Upper lobe of right lung (tissue), 1 donor: ENCODE measurements at places on chromosomes 1 and 21. TPM values are rescaled to one million over a fixed set of nuclear protein-coding genes. Genes with fewer than 3 reads are reported as not detected.

The SZT2 gene
- total RNA-seq: 70.4 TPM

The S100A5 gene
- not detected for total RNA-seq

The CCDC30 gene
- 5.0 TPM for total RNA-seq

The SELE gene
- total RNA-seq: 1.5 TPM

The PLCH2 gene
- 2.4 TPM for total RNA-seq

The C8A gene
- not detected for total RNA-seq

The TSSK3 gene
- 2.5 TPM for total RNA-seq

DNA sequence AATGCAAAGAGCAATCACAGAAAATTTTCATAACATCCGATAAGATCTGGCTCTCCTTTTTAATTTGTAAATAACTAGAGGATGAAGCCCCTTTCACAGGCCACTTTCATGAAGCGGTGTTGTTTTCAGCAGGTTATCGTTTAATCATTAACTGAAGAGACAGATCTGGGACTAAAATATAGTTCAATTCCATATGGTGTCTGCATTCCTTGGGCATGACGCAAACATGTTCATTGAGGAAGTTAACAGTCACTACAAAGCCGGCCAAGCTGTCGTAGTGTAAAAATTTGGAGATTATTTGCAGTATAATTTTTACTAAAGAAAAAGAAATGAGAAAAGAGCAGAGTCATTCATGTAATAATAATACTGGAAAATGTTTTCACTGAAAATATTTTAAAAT lies 565.2 kb upstream of the ADAMTS5 start:
- H3K27ac ChIP-seq: no peak overlapping the region
- H3K4me1 ChIP-seq: no peaks in the 10 kb centered on the region
- no peaks in the 10 kb centered on the region for H3K36me3 ChIP-seq

DNA sequence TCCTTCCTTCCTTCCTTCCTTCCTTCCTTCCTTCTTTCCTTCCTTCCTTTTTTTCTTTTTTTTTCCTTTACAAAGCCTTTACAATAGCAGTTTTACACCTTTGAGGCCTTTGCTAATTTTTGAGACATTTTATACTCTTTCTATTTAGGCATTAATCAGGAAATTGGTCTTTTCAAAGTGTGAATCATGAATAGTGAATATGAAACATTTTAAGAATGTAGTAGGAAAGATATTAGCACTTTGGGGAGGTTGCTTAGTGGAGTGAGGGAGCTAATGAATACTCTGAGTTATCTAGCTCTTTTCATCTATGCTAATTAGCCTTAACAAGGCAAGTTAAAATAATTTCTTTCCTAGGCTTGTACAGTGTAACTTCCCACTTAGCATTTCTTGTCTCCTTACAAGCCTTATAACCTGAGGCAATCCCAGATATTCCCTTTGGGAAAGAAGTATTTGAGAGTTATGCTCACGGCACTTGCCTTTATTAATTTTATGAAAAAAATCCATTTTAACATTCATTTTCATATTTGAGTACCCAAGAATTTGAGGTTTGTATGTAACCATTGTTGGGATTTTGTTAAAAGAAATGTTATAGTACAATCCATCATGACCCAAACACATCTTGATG lies 122.6 kb downstream of the NTNG1 start:
- H3K27me3 ChIP-seq: no peaks in the 10 kb centered on the region
- no peak for DNase-seq
- no peak overlapping the region for H3K27ac ChIP-seq
- no peak overlapping the region for H3K4me3 ChIP-seq

DNA sequence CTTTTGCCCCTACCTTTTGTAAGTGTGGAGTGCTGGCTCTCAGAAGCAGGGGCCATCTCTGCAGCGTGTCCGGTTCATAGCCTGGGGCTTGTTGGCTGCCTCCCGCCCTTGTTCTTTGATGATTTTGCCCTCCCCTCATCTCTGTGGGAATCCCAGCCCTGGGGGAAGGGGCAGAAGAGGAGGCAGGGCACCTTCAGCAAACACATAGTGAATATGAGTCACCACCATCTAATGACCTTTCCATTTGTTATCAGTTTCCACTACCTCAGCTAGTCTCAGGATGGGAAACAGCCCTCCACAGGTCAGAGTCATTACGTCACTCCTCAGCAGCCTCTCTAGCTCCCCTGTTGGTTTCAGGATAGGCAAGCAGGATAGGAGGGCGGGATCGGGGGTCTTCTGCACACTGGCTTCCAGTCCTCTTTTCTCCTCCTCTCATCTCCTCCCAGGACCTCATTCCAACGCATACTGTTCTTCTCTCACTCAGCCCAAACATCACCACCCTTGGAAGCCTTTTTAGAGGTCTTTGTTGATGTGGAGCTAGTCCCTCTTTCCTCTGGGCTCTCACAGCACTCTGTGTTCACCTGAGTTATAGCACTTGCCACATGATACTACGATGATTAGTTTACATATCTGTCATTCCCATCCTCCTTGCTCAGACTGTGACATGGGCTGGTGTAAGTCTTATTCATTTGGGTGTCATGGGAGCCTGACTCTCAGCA lies 15.8 kb downstream of the GADD45A start:
- no peak overlapping the region for H3K4me3 ChIP-seq
- H3K27ac ChIP-seq: no peak overlapping the region
- H3K4me1 ChIP-seq: no peaks in the 10 kb centered on the region
- H3K27me3 ChIP-seq: no peaks in the 10 kb centered on the region
- DNase-seq: no peak

- peaks cover 3% of the 10 kb centered on the region for H3K36me3 ChIP-seq
- H3K4me1 ChIP-seq: peaks cover 16% of the 10 kb centered on the region
- no peak for DNase-seq
- H3K27me3 ChIP-seq: no peaks in the 10 kb centered on the region
- peak overlapping the region; percentile 87 for H3K27ac ChIP-seq
Measured at GRCh38 chr1:241638909-241639622, 1.1 kb downstream of the CHML start.

- H3K4me1 ChIP-seq: peaks cover 26% of the 10 kb centered on the region
- no peak overlapping the region for H3K27ac ChIP-seq
- H3K27me3 ChIP-seq: no peaks in the 10 kb centered on the region
- no peak for DNase-seq
Measured at GRCh38 chr1:183039985-183040447, 16.8 kb downstream of the LAMC1 start.

- H3K36me3 ChIP-seq: no peaks in the 10 kb centered on the region
- no peaks in the 10 kb centered on the region for H3K27me3 ChIP-seq
- DNase-seq: no peak
- H3K4me3 ChIP-seq: no peak overlapping the region
- no peaks in the 10 kb centered on the region for H3K4me1 ChIP-seq
Measured at GRCh38 chr21:14096172-14096571, 114.6 kb downstream of the LIPI start.

DNA sequence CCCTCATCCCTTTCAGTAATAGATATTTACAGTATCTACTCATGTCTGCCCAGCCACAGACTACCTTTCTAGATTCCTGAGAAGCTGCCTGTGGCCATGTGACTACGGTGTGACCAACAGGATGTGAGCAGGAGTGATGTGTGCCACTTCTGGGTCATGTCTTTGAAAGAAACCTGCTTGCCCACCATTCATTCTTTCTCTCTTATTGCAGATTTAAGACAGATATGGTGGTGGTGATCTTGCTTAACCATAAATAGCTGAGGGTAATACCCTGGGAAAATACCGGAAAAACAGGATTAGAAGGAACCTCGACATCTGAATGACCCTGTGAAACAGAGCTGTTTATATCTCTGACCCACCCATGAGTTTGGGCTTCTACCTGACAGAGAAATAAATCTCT lies 41.6 kb upstream of the GUCA2A start:
- H3K4me1 ChIP-seq: no peaks in the 10 kb centered on the region
- H3K36me3 ChIP-seq: no peaks in the 10 kb centered on the region
- no peak for DNase-seq
- H3K4me3 ChIP-seq: no peak overlapping the region

- H3K27me3 ChIP-seq: peaks cover 8% of the 10 kb centered on the region
- no peak for DNase-seq
- H3K4me3 ChIP-seq: no peak overlapping the region
- no peaks in the 10 kb centered on the region for H3K36me3 ChIP-seq
Measured at GRCh38 chr1:2854151-2854550, 52.7 kb upstream of the TTC34 start.

GRCh38 chr1:192575499-192576189 lies at the start of gene RGS1:
RGS1 (plus strand) TSS chr1:192575773; CDS start chr1:192575793, 20 bp downstream.
- peak within 1 kb of the TSS; percentile 73 for H3K27ac ChIP-seq
- H3K36me3 ChIP-seq: no peaks in the 10 kb centered on the region
- no peaks in the 10 kb centered on the region for H3K27me3 ChIP-seq
- peaks cover 4% of the 10 kb centered on the region for H3K4me1 ChIP-seq
- H3K4me3 ChIP-seq: peak within 1 kb of the TSS; percentile 37

GRCh38 chr1:210469441-210469840 lies 140.7 kb downstream of the HHAT start:
- H3K27ac ChIP-seq: no peak overlapping the region
- no peaks in the 10 kb centered on the region for H3K4me1 ChIP-seq
- H3K4me3 ChIP-seq: no peak overlapping the region
- no peaks in the 10 kb centered on the region for H3K27me3 ChIP-seq
- DNase-seq: no peak

GRCh38 chr1:211479624-211480023 lies 12.3 kb downstream of the RD3 start:
- H3K4me3 ChIP-seq: no peak overlapping the region
- H3K27ac ChIP-seq: no peak overlapping the region
- H3K36me3 ChIP-seq: no peaks in the 10 kb centered on the region
- peaks cover 26% of the 10 kb centered on the region for H3K27me3 ChIP-seq
- no peaks in the 10 kb centered on the region for H3K4me1 ChIP-seq
- no peak for DNase-seq

GRCh38 chr1:155199792-155200191 lies 7.9 kb downstream of the THBS3 start:
- H3K4me3 ChIP-seq: no peak overlapping the region
- no peaks in the 10 kb centered on the region for H3K4me1 ChIP-seq
- no peak overlapping the region for H3K27ac ChIP-seq
- no peaks in the 10 kb centered on the region for H3K36me3 ChIP-seq

DNA sequence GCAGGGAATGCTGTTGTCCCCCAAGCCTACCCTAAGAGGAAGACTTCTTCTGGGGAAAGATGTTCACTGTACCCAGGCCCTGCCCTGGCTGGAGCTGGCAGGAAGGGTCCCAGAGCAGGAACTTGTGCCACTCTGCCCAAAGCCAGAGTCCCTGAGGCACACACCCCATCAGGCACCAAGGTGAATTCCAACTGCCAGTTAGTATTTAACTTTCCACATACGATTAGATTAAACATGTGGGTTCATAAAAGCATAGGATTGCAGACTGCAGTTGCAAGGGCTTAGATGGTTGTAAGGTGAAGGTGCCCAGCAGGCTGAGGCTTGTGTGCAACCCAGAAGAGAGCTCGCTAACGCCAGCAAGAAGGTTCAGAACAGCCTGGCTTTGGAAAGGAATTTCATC lies at the start of gene KCNE2:
KCNE2 (plus strand) TSS at position 274 of the 400 bp plus-strand sequence. CDS start 6,473 bp downstream, outside the sequence.
- peaks cover 7% of the 10 kb centered on the region for H3K4me1 ChIP-seq
- no peak for DNase-seq
- no peaks in the 10 kb centered on the region for H3K36me3 ChIP-seq
- no peaks in the 10 kb centered on the region for H3K27me3 ChIP-seq
- no peak within 1 kb of the TSS for H3K27ac ChIP-seq
- H3K4me3 ChIP-seq: no peak within 1 kb of the TSS

- H3K4me1 ChIP-seq: no peaks in the 10 kb centered on the region
- H3K27me3 ChIP-seq: no peaks in the 10 kb centered on the region
- DNase-seq: no peak
Measured at GRCh38 chr21:30463713-30464112, 16.5 kb downstream of the KRTAP19-1 start.

DNA sequence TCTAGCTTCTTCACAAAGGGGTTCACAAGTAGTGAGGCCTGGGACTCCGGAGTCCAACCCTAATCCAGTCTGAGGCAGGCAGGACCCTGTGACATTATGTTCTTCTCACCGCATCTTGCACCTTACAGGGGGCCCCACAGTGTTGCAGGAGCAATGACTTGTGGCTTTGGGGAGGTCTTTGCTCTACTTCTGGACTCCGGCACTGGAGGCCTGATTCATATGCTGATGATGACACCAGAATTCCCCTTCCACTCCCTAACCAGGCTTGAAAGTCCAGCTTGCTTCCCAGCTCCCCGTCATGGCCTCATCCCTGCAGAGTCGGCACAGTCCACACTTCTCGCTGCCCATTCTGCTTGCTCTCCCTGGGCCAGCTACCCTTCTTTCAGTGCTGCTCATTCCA lies 96.3 kb upstream of the SLC44A3 start:
- H3K27ac ChIP-seq: no peak overlapping the region
- no peak overlapping the region for H3K4me3 ChIP-seq
- no peaks in the 10 kb centered on the region for H3K27me3 ChIP-seq
- no peak for DNase-seq

DNA sequence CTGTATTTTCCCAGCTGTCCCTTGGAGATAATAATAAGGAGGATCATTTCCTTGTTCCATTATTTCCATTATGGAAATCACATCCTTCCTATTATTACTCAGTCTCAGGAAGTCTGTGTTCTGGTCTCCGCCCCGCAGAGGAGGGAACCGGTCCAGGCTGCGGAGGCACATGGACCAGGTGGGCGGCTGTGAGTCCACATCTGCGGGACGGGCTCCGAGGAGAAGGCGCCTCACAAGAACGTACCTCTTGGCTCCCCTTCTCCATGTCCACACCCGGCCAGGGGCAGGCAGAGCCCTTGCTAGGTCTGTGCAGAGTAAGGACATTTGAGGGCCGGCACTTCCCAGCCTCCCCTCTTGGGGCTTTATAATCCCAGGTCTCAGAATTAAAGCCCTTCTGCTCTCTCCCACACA lies 14.6 kb downstream of the RAB7B start:
- no peaks in the 10 kb centered on the region for H3K27me3 ChIP-seq
- H3K27ac ChIP-seq: no peak overlapping the region
- H3K4me1 ChIP-seq: no peaks in the 10 kb centered on the region

DNA sequence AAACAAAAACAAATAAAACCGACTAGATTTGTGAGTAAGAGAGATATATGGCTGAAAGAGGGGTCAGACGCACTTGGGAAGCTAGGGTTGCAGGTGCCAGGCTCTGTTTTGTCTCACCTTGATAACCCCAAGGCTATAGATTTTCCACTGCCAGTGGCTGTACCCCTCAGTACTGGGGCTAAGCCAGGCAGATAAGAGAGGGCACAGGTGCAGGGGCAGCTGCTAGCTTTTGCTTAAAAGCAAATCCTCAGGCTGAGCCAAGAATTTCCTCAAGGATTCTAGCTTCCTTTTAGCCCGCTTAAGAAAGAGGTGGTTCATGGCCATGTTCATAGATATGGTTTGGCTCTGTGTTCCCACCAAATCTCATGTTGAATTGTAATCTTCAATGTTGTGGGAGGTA lies 57.9 kb downstream of the OVGP1 start:
- no peaks in the 10 kb centered on the region for H3K4me1 ChIP-seq
- no peak overlapping the region for H3K4me3 ChIP-seq
- DNase-seq: no peak
- no peaks in the 10 kb centered on the region for H3K27me3 ChIP-seq

DNA sequence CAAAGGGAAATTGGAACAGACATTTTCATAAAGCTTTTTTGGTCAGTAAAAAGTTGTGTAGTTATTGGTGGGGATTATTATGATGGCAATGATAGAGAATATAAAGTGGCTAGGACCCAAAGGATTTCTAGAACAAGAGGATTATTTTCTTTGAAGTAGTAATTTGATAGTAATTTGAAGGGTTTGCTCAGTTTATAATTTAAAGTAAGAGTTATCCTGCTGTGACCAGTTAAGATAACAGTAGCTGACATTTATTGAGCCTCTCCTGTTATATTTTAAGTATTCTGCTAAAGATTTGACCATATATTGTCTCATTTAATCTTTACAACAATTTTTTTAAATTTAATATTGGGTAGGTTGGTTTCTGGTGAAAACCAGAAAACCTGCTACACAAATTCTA lies 14.7 kb downstream of the CAPZA1 start:
- H3K4me3 ChIP-seq: no peak overlapping the region
- peaks cover 49% of the 10 kb centered on the region for H3K4me1 ChIP-seq
- peaks cover 13% of the 10 kb centered on the region for H3K36me3 ChIP-seq
- H3K27ac ChIP-seq: no peak overlapping the region

- no peak overlapping the region for H3K27ac ChIP-seq
- DNase-seq: no peak
- H3K27me3 ChIP-seq: no peaks in the 10 kb centered on the region
- no peaks in the 10 kb centered on the region for H3K36me3 ChIP-seq
- no peak overlapping the region for H3K4me3 ChIP-seq
Measured at GRCh38 chr1:200369706-200370105, 40.1 kb downstream of the ZNF281 start.
